ENCODE measurements at places on chromosomes 11 and 22.

DNA sequence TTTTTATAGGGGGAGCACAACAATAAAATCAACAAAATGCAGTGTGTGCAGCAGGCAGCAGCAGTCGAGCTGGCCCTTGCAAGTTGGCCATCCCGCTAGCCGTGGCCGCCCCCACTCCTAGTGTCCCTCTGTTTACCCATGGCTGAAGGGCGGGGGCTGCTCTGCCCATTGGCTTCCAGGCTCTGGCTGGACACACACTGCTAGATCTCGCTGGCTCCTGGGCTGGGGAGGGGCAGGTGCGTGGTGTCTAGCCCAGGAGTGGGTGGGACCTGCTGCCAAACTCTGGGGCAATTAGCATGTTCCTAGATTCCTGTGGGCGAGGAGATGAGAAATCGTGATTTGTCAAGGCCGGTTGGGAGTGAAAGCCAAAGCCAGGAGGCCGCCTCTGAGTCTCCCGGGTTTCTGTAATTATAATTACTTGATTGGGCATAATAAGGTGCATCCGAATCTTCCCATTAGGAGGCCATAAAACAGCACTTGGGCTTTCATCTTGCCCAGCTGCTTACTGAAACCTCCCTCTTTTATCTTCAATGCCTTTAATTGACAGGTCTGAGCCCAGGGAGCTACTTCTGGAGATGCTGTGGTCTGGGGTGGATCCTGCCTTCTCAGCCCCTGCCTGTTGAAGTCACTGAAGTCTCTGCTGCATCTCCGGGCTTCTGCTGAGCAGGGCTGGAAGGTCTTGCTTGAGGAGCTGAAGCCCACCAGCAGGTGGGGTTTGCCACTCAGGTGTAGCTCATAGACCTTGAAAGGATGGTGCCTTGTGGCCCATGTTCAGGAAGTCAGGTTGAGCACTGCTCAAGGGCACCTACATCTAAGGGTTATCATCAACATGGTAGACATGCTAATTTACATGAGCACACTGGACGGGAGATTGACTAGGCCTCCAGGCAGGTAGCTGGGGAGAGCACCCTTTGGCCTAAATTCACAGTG, 44.5 kb upstream of the DKK3 start:
- peak; percentile 31 for DNase-seq

GRCh38 chr11:67657300-67657699, 6.8 kb upstream of the ACY3 start:
- DNase-seq: no peak

DNA sequence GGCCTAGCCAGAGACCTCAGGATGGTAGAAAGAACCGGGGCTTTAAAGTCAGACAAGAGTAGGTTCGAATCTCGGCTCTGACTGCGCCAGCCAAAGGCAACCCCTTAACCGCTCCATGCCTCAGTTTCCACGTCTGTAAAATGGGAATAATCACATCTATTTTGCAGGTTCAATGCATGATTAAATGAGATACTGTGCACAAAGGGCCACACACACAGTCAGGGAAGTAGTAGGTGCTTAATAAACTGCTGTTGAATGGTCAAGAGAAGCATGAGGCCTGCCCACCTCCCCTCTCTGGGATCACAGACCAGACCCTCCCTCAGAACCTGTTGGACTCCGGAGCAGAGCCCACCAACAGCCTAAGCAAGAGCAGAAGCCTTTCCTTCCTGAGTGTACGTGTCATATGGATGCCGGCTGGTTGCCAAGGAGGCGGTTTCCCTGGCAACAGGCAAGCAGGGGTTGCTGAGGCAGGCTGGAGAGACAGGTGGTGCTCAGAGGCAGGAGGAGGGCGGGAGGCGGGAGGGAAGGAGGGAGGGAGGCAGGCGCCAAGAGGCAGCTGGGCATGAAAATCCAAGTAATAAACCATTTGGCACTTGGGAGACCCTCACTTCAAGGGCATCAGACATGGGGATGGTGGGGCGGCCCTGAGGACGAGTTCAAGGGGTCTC, 43.9 kb downstream of the NFAM1 start:
- peak; percentile 94 for DNase-seq

- DNase-seq: no peak
Observed at GRCh38 chr11:126265811-126266210, 2.9 kb downstream of the SRPRA start.

DNA sequence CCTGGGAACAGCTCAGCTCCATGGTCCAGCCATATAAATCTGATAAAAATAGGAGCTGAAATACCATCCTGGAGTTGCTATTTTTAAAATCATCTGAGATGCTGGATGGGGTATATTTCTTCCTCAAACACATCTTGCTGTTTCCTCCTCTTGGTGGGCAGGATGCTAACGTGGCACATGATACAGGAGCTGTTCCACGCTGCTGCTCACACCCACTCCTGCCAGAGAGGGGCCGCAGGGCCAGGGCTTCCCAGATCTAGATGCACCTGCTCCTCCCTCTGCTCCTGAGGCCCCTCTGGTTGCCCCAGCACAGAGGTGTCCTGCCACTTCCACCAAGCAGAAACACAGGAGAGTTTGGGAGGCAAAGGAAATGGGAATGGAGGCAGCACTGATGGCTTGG, 3.3 kb upstream of the ST3GAL4 start:
- DNase-seq: no peak

DNA sequence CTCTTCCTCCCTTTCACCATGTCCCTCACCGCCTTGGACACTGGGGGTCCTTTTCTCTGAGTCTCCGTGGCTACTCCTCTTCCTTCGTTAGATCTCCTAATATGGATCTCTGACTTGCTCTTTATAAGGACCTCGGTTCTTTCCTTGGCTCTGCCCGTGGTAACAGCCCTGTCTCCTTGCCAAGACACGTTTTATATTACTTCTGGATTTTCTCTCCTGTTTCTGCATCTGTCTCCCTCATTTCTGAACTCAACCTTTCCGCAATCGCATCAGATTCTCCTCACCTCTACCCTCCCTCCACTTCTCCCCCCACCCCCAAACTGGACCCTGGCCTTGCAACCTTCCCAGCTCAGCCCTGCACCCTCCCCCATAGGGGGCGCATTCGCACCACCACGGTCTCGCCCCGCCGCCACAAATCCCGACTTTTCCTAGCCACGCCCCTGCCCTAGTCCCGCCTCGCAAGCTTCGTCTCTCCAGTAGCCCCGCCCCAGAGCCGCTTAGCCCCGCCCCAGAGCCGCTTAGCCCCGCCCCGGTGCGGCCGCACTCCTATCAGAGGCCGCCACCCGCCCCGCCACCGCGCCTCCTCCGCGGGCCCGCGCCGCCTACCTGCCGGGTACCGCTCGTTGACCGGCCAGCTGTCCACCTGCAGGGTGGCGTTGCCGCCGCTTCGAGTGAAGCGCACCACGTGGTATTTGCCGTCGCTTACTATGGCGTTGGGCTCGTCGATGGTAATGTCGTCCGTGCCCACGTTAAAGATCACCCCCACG, 39.0 kb downstream of the SLC22A12 start:
- DNase-seq: peak; percentile 50

DNA sequence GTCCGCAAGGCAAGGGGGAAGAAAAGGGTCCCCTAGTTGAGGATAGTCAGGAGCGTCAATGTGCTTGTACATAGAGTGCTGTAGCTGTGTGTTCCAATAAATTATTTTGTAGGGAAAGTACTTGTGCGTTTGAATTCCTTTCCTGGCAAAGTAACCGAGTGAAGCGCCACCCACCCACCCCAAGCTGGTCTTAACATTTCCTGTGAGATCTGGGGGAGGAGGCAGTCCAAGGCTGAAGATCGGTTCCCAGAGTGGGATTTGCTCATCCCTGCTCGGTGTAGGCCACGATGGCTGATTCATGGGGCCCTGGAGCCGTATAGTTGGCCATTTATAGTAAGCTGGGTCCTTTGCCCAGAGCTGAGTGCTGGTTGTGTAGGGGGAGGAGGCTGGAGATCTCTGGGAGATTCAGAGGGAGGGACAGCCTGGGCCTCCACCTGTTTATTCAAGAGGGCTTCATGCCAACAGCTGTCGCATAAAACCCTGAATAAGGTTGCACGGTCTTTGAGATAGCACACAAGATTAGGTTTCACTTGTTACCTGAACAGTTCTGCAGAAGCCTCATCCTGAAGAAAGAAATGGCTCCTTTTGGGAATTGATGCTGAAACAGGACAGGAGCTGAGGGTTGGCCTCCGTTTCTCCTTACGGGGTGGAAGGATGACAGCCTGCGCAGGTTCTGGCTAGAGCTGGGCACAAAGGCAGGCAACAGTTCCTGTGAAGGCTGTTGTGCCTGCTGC, 2.4 kb downstream of the ATF4 start:
- DNase-seq: peak; percentile 55

DNA sequence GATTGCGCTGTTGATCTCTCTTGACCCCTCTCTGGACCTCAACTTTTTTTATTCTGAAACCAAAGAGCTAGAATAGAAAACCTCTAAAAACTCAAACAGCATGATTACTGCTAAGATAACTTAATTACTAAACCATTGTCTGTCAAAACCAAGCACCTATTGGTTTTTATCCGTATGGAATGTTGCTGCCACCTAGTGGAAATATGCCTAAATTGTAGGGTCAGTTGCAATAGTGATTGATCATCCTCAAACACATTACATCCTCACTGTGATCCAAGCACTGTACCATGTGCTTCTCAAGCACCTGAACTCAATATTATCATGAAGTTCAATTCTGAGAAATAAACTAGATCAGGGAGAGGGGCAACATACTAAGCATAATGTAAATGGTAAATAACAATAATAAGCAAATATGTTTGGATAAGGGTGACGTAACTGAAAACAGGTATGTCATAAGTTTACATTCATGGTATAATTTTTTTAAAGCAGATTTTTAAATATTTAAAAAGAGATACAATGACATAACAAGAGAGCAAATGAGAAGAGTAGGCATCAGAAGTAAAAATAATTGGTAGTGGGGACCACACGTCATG, 3.8 kb upstream of the OR5A2 start:
- peak; percentile 31 for DNase-seq

DNA sequence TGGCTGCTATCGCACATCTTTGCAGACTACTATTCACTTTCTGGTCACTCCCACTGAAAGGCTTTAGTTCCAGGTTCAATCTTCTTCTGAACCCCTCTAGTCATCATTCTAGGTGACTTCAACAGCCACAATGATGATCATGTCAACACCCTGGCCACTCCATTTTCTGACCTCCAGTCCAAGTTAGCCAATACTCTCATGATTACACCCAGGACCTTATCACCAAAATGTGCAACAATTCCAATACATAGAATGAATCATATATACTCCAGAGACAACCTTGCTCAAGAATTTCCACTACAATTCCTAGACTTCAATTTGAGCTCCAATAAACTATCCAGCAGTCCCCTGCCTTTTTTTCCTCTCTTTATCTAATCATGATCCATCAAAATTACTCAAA, 70.7 kb downstream of the PAK1 start:
- DNase-seq: no peak

- no peak for DNase-seq
Observed at GRCh38 chr11:81707881-81708280, 1025.8 kb downstream of the FAM181B start.

- DNase-seq: no peak
Observed at GRCh38 chr11:34525098-34525497, 11.5 kb upstream of the ELF5 start.

GRCh38 chr22:29628996-29629902, 25.8 kb downstream of the NF2 start:
- no peak for DNase-seq

DNA sequence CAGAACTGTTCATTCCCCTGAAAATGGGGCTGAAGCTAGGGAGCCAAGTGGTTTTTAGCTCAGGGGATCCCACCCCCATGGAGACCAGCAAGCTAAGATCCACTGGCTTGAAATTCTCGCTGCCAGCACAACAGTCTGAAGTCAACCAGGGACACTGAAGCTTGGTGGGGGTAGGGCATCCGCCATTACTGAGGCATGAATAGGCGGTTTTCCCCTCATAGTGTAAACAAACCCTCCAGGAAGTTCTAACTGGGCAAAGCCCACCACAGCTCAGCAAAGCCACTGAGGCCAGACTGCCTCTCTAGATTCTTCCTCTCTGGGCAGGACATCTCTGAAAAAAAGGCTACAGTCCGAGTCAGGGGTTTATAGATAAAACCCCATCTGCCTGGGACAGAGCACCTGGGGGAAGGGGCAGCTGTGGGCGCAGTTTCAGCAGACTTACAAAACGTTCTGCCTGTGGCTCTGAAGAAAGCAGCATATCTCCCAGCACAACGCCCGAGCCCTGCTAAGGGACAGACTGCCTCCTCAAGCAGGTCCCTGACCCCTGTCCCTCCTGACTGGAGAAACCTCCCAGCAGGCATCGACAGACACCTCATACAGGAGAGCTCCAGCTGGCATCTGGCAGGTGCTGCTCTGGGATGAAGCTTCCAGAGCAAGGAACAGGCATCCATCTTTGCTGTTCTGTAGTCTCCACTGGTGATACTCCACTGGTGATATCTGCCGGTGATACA, 32.7 kb downstream of the GAB4 start:
- DNase-seq: no peak

DNA sequence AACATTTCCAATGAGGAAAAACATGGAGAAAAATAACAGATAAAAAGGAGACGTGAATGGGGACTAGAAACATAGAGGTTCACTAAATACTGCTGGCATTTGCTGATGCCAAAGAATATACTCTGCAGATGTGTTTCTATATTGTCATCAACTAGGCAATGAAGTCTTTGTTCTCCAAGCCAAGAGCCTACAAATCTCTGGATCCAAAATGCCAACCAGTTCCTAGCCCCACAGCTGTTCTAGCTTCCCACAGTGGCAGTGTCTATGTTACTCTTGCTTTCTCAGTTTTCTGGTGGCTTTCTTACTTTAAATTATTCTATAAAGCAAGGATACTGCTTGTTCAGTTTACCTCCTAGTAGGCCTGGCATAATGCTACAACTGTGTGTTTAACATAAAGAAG, 977.9 kb upstream of the CCDC90B start:
- DNase-seq: no peak

GRCh38 chr11:127862406-127862805, 725.0 kb downstream of the ETS1 start:
- no peak for DNase-seq

- no peak for DNase-seq
Observed at GRCh38 chr22:22936915-22937656, 49.5 kb downstream of the IGLL5 start.

- no peak for DNase-seq
Observed at GRCh38 chr11:99117603-99118002, 96.9 kb downstream of the CNTN5 start.

DNA sequence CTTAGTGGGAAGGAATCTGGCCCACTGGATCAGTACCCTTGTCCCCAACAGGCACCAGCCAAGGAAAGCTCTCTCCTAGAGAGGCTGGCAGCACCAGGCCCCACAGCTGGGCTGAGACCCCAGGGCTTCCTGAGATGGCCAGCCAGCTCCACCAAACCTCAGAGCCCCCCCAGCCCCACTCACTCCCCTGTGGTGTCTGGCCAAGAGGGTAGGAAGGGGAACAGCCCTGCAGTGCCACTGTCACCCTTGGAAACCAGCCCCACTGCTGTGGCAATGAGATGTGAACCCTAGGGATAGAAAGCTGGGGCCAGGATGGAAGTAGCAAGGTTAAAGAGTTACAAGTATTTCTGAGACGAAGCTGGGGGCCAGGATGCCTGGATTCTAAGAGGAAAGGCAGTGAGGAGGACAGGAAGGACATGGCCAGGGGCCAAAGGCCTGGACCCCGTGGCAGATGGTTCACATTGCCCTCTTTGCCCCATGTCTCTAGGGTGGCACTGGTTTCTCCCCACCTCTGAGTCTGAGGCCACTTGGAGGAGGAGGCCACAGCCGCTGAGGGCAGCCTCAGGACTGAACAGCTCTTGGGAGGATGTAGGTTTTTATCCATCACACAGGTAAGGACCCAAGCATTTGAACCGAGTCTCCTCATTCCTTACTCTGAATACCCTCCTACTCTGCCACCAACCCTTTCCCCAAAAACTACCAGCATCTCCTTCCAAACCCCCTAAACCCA, 28.8 kb downstream of the NRXN2 start:
- DNase-seq: no peak

- DNase-seq: no peak
Observed at GRCh38 chr22:48796310-48797015, 1031.2 kb downstream of the BRD1 start.

- peak; percentile 86 for DNase-seq
Observed at GRCh38 chr11:72743321-72744221, 8.6 kb downstream of the ARAP1 start.
